GM12891 (cell line): ENCODE measurements at places on chromosomes 16 and 17.
A peak's percentile ranks its signal among the peaks of the same experiment; 100 is the strongest.

GRCh38 chr16:86384980-86385379 lies 125.3 kb upstream of the FOXF1 start:
- DNase-seq, result no peak

DNA sequence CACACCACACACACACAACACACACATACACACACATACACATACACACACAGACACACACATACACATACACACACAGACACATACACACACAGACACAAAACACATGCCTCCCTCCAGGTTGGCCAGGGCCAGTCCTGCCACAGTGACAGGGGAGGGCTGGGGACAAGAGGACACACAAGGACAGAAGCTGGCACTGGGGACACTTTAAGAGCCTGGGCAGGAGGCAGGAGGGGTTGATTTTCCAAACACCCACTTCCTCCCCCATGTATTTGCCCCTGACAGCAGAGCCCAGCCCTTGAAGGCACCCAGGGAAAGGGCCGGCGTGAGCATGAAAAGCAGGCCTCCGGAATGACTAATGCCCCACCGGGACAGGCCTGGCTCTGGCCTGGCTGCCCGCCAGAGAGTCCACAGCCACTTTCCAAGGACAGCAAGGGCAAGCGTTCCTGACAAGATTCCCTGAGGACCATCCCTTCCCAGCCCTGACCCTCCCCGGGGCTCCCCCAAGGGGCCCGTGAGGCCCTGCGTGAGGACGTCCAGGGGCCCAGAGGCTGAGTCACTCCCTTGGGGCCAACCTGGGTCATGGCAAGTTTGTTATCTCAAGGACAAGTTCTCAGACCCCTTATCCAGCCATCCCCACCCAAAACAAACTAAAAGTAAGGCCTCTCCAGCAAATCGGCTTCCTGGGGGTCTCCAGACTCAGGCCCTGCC lies 235.6 kb downstream of the ZNF423 start:
- no peak for DNase-seq

GRCh38 chr16:9068886-9069285 lies 22.6 kb upstream of the HAPSTR1 start:
- DNase-seq, result no peak

- no peak for DNase-seq
Measured at GRCh38 chr17:7029096-7029495, 6.2 kb downstream of the BCL6B start.

DNA sequence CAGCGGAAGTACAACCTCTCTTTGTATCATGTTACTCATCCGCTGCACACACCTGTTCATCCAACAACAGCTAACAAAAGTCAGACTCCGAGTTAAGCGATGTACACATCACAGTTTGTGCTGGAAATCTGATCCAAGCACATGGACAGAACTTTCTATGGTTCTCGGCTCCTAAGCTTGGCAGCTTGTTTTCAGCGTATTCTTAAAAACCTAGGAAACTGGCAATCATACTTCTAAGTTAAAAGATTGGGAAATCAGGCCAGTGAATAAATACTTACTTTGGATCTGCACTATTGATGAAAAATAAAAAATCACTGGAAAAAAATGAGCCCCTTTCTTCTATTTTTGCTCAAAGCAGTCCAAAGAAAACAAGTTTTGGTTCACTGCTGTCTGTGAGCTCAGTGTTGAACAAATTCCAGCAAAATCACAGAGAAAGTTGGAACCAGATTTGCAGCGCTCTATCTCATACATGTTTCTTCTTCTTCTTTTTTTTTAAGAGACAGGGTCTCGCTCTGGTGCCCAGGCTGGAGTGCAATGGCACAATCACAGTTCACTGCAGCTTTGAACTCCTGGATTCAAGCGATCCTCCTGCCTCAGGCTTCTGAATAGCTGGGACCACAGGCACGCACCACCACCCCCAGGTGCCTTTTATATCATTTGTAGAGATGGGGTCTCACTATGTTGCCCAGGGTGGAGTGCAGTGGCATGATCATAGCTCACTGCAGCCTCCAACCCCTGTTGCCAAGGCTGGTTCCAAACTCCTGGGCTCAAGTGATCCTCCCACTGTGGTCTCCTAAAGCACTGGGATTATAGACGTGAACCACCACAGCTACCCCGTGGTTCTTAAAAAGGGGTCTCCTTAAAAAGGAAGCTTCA lies 71.6 kb upstream of the CREBBP start:
- DNase-seq, result no peak

DNA sequence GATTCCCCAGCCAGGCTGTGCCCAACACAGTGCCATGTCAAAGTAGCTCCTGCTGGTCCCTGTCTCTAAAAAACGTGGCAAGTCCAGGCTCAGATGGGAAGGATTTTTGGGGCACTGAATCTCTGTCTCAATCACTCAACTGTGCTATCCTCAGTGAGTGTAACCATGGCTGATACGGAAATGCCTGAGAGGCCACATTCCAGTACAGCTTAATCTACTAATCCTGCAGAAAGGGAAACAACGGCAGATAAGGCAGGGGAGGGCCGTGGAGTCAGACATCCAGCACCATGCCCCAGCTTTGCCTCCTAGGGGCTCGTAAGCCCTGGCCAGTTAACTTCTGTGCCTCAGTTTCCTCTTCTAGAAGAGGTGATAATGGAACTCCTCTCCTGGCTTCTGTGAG lies 251.7 kb downstream of the CPPED1 start:
- DNase-seq, result no peak

- DNase-seq, result no peak
Measured at GRCh38 chr16:49458243-49458642, 84.6 kb downstream of the C16orf78 start.

DNA sequence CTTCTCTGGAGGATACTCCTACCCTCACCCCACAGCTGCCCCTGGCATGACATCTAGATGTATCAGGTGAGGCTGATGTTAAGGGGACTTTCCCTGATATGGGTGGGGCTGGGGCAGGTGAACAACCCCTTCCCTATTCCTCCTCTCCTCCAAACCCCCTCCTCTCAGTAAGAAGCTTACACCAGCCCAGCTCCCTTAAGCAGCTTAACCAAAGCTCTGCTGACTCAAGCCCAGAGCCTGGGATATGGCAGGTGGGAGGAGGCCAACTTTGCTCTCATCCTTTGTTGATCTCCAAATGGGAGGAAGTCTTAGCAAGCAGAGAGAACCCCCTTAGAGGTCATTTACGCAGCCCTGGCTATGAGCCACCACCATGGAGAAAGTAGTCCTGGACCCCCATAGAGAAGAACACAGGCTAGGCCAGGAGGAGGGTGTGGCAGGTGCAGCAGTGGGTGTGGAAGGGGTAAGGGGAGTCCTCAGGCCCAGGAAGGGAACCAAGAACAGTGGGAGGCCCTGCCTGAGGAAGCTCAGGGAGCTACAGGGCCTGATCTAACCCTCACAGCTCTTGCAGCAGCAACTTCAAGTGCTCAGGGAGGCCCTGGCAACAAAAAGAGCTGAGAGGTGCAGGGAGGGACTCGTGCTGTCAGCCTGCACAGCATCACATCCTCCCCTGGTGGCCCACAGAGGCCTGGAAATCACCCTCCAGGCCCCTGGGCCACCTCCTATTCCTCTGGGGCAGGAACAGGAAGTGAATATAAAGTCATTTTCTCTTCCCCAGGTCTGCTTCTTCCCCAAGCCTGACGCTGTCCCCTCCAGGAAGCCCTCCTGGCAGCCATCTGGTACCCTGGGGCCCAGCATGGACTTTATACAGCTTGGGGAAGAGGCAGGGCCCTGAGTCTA lies 2.9 kb downstream of the UNC119 start:
- no peak for DNase-seq

DNA sequence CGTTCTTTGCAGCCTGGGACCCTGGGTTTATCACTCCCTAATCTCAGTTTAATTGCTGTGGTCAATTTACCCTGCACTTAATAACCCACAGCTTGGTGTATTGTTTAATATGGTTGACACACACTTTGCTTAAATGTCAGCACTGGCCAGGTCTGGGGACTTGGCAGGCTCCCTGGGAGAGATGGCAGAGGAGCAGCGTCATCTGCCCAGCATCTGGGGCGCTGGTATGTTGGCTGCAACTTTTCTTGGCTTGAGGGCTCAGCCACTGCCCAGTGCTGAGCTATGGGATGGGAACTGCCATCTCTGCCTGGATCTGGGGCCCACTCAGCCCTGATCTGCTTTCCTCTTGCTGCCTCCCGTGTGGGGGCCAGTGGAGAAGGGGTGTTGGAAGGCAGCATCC lies 115.7 kb upstream of the IRX3 start:
- DNase-seq, result no peak

DNA sequence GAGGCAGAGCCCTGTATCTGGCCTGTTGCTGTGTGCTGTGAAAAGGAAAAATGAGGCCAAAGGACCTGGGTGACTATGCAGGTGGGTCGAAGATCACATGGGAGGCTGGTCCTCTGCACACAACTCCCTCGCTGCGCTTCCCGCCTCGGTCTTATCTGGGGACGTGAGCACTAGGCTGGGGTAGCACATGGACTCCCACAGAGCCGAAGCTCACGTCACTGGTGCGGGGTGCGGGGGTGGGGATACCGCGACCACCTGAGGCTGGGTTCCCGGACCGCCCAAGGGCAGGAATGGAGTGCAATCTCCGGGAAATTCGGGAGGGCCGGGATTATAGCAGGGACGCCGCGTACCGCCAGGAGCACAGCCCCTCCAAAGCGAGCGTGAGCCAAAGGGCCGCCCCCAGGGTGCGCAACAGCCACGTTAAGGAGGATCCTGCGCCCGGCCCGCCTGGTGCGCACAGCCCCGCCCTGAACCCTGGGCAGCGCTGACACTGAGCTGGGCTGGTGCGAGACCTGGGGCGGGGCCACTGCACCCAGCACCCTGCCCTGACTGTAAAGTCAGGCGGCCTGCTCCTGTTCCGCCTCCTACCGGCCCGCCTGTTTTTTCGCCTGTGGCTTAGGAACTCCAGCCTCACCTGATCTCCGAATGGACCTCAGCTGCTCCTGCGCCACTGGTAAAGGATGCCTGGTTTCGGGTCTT lies 4.8 kb downstream of the MT1A start:
- DNase-seq, result no peak

- no peak for DNase-seq
Measured at GRCh38 chr16:49489686-49490320, 116.2 kb downstream of the C16orf78 start.

DNA sequence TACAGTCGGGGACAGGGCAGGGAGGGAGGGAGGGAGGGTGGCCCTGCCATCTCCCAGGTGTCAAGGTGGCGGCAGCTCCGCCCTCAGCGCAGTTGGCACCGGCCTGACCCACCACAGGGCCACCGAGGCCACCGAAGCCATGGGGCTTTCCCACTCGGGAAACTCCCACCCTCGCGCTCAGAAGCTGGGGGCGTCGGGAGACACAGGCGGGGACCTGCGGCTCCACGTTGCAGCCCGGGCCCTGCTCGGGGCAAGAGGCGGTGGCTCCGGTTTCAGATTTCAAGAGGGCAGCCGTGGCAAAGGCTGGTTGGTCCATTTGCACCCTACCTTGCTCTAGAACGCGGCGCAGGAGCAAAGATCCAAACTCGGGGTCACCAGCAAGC lies 544 bp downstream of the CYB561 start:
- DNase-seq, result peak; percentile 47

DNA sequence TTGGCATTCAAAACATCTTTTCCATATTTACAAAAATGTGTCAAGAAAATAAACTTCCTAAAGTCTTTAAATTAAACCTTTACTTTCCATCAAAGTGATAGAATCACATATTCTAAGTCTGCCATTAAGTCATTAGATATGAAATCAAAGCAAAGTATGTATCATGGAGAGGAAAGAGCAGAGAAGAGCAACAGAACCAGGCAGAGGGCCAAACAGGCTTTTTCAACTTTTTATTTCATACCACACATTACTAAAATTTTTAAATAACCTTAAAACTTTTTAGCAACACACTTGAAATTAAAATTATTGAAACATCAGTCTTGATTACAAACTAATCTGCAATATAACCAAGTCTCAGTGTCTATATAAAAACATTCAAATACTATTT lies 13.8 kb downstream of the SIAH1 start:
- no peak for DNase-seq

- DNase-seq, result no peak
Measured at GRCh38 chr17:18028952-18029540, 9.9 kb downstream of the ATPAF2 start.

DNA sequence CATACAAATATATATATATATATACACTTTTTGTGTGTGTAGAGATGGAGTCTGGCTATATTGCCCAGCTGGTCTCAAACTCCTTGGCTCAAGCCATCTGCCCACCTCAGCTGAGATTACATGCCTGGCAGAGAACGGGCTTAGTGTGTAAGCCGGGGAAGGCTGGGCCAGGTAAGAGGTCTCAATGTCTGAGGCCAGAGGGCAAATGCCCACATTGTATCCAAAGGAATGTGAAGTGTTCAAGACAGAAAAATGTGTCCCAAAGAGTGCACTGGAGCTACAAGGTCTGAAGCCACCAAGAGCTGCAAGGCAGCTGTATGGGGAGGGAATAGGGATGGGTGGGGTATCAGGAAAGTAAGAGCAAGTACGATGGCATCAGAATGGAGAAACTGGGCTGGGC lies 8.8 kb downstream of the CD2BP2 start:
- no peak for DNase-seq

DNA sequence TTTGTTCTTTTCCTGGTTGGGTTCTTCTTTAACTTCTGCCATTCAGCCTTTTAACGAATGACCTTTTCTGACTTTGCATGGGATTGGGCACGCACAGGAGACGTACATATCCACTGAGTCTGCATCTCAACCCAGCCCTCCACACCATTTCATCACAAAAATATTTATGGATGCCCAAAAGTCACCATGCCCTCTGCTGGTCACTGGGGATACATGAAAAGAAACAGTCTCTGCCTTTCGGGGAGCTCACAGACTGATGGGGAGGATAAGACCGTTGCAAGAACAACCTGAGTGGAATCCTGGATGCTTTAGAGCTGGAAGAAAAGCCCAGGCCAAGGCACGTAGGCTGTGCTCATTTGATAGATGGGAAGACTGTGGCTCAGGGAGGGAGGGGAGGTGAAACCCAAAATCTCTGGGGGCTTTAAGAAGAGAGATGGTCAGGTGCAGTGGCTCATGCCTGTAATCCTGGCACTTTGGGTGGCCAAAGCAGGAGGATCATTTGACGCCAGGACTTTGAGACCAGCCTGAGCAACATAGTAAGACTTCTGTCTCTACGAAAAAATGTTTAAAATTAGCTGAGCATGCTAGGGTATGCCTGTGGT lies 7.9 kb upstream of the MT2A start:
- no peak for DNase-seq

DNA sequence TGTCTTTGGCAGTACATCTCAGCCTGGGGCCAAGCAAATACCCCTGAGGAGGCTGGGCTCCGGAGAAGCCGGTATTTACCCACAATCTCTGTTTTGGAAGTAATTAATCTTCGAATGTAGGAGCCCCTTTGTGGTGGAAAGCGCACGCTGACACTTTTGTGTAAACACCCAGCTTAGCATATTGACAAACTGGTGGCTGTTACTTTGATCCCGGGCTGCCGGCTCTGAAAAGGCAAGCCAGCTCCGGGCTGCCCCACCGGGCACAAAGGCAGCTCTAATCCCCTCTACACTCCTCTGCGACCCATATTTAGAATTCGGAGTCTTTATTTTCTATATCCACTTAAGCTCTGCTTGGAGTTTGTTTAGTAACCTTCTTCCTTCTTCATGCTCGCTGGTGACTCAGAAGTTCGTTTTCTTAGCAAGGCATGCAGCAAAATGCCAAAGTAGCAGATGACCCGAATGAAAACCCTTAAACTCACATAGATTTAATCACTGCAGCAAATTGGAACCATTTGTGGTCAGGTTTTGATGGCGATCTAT lies 144.0 kb upstream of the IRX3 start:
- DNase-seq, result no peak

GRCh38 chr17:9146064-9146463 lies 124.8 kb downstream of the NTN1 start:
- DNase-seq, result no peak

- no peak for DNase-seq
Measured at GRCh38 chr17:1071103-1071825, 74.3 kb downstream of the TIMM22 start.
